ENCODE measurements at places on chromosomes 5 and 9. TPM values are rescaled to one million over a fixed set of nuclear protein-coding genes. Genes with fewer than 3 reads are reported as not detected.

- no peak for DNase-seq
These were observed 633.8 kb downstream of the SEMA5A start for GRCh38 chr5:8912106-8912505.

GRCh38 chr9:4030751-4031150, 269.1 kb downstream of the GLIS3 start:
- no peak for DNase-seq

GRCh38 chr9:101470929-101471328, 35.4 kb upstream of the ALDOB start:
- no peak for DNase-seq

DNA sequence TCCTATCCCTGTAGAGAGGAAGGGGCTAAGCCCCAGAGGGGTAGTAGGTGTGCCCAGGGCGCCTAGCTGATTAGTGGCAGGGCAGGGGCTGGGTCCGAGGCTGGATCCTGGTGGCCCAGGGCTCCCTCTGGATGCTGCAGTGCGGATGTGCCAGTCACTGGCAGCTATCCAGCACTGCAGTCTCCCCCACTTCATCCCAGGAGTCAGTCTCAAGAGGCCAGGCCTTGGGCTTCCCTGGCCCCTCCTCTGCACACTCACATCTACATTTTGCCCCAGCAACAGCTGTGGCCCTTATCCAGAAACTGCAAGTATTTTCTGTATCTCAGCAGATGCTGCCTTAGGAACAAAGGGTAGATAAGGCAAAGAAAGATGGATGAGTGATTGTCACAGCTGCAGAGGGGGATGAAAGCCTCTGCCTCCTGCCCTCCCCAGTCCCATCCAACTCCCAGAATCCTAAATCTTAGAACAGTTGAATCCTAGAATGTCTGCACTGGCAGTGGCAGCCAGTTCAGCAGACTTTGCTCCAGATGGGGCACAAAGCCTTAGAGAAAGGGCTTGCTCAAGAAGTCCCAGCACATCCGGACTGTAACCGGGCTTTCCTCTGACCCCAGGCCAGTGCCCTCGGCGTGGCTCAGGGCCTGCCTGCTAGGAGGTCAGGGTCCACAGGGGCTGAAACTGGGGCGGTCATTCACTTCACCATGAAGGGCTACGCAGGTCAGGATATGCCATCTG, 1.6 kb downstream of the ANXA6 start:
- no peak for DNase-seq

DNA sequence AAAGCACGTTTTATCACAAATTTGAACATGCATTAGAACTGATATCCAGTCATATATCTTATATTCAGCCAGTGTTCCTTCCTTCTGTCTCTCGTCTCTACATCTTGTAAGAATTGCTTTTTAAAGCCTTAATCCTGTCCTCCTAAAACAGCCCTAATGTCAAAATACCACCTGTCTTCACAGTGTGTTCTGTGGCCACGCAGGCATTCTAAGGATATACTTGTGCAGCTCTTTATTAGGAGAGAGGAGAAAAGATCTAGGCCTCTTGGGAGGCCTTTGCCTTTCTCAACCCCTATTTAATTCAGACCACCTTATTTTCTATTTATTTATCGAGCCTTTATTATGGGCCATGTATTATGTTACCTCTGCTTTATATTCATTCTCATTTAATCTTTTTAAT, 78.3 kb downstream of the MAN2A1 start:
- DNase-seq = no peak

Gene OBP2B
- total RNA-seq = not detected

Gene WDR38
- total RNA-seq = not detected
